Cerebellum (tissue), 4 donors: ENCODE measurements at places on chromosomes 11 and 22.
A peak's percentile ranks its signal among the peaks of the same experiment; 100 is the strongest.

- DNase-seq, result peak; percentile 70
Observed at GRCh38 chr22:46104170-46104880, 46.0 kb upstream of the PPARA start.

DNA sequence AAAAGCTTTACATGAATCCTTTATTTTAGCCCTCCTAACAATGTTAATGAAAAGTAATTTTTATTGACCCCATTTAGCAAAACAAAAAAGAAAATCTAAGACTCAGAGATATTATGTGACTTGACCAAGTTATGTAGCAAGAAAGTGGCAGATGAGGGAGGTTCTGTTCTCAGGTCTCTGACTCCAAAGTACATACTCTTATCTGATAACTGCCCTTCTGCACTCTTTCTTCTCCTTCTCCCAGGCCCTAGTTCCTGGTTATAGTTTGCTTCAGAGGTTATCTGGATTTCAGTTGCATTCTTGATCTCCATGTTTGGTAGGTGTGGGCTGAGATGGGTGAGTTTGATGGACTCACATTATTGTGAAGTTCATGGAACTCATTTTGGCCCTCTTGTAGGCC is 4.5 kb downstream of the OR9Q2 start:
- DNase-seq, result no peak

DNA sequence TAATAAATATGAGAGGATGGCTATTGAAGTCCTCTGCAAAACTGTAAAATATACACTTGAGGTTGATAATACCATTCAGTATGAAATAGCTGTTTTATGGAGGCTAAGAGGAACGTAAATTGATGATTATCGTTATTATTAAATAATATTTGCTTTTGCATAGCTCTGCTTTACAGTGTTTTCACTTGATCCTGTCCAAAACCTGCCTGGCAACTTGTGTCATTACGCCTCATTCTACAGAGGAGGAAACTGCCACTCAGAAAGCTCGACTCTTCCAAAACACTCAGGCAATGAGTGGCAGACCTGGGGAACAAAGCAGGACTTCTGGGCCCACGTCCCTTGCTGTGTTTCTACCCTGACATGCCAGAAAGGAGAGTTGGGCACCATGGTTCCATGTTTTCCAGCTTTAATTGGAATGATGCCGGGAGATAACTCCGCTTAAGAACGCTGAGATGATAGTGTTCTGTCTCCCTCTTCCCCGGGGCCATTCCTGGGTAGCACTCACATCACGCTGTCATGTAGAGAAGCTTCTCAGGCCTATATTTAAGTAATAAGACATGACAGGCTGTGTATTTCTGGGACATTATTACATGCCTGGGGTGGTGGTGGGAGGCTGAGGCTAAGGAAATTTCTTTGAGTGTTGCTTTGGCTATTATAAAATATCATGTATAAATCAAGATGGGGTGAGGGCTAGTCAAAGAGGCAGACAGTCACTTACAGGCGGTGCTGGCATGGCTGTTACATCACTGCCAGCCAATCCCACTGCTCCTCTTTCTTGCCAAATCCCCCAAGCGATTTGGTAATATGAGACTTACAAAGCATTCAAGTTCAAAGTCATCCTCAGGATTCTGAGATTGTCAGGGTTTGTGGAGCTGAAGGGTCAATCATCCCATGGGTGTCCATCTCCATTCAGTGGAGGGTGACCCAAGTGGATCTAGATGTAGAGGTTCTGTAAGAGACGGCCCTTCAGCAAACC is 501.7 kb downstream of the INSC start:
- no peak for DNase-seq

DNA sequence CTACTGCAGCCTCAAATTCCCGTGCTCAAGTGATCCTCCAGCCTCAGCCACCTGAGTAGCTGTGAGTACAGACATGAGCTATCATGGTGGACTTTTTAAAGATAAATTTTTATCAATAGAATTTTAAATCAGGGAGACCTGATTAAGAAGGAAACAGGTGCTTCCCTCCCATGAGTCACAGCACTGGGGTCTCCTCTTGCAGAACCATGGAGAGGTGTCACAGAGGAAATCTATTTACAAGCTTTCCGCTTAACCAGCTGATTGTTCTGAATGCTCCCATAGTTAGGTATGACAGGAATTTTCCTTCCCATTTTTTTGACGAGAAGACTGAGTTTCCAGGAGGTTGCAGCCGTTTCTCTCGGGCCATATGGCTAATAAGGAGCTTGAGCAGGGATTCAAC is 516.1 kb downstream of the MIAT start:
- DNase-seq, result no peak

DNA sequence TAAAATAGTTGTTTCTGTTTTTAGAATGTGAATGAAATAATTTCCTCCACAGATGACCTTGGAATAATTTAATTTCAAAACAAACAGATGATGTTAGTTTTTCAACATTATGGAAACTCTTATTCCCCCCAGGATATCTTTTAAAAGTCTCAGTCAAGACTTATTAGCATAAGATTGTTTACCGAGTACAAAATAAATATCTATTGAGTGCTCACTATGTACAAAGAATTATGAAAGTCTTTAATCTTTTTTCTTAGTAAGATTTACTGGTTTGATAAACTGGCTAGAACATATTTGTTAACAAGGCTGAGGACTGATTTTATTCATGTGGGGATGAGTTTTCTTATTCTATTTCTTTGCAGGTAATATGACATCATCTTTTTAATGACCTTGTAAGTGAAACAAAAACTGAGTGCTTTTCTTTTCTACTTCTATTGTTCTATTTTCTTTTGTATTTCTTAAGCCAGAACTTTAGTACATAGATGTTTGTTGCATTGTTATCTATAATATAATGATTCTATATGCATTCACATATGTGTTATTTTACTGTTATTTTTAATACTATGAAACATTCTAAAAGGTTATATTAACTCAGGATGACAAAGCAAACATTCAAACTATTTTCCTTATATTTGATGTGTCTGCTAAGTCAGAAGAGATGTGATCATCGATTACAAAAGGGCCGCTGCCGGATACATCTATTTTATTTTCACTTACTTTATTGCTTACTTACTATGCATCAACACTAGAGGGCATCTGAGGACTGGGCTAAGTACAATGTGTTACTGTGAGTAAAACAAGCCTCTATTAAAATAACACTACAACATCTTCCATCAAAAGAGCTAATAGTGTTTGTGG is 111.0 kb upstream of the ARHGAP42 start:
- DNase-seq, result peak; percentile 36

- DNase-seq, result no peak
Observed at GRCh38 chr11:73852049-73852448, 24.6 kb downstream of the COA4 start.

GRCh38 chr22:22681221-22681739 is 36.9 kb downstream of the GGTLC2 start:
- DNase-seq, result no peak

- peak; percentile 50 for DNase-seq
Observed at GRCh38 chr11:45412051-45412471, 125.9 kb upstream of the SYT13 start.

DNA sequence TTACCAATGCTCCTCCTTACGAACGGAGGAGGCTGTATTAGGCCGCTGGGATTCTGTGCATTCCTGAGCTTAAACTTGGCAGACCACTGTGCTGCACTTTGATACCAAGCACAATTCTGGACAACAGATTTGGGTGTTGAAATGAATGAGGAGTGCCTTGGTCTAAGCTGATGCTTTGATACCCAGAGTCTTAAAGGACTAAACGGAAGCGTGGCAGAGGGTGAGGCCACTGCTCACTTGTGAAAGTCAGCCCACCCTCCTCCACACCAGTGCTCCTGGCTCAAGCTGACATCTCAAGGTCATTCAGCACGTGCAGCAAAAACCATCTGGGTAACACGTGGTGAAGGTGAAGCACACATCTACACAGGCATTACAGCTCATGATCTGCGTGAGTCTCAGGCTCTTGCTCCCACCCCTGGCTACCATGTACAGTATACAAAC is 85.9 kb downstream of the MICAL3 start:
- DNase-seq, result no peak

DNA sequence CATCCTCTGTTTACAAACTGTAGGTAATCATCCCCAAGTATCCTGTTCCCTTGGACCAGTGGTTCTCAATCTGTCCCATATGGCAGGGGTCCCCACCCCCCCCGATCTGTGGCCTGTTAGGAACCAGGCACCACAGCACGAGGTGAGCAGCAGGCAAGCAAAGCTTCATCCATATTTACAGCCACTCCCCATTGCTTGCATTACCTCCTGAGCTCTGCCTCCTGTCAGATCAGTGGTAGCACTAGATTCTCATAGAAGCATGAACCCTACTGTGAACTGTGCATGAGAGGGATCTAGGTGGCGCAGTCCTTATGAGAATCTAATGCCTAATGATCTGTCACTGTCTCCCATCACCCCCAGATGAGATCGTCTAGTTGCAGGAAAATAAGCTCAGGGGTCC is 33.4 kb upstream of the EIF3M start:
- DNase-seq, result no peak

DNA sequence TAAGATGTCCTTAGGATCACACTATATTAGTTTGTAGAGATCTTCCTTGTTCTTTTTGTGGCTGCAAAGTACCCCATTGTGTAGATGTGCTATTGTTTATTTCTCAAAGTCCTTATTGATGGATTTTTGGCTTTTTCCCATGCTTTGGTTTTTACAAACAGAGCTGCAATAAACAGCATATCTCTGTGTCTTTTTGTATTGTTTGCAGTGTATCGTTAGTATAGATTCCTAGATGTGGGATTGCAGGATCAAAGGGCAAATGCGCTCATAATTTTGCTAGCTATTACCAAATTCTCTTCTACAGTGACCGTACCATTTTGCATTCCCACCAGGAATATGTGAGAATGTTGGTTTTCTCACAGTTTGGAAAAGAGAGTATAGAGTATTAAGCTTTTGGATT is 27.5 kb upstream of the FTH1 start:
- no peak for DNase-seq

DNA sequence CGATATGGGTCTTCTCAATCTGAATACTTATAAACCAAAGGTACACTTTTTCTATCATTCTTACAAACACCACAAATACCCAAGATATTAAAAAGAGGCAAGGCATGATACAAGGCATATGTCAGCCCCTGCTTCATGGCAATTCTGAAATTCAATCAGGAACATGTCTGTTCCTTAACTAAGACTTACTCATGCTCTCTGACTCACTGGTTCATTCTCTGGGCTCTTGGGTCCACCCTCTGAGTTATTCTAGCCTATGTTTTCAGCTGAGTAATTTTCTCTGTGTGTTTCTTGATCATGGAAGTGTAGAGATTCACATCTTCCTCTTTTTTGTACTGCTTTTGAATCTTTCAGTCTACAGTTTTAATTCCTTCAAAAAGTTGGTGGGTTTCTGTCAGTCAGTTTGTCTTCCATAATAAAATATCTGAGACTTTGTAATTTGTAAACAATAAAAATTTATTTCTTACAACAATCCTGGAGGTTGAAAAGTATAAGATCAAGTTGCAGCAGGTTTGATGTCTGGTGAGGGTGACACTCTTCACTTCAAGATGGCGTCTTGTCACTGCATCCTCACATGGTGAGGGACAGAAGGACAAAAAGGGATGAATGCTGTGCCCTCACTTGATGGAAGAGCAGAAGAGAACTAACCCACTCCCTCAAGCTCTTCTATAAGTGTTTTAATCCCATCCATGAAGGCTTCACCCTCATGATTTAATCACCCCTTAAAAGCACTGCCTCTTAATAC is 211.7 kb downstream of the FAM76B start:
- no peak for DNase-seq

GRCh38 chr11:94705891-94706615 is 62.1 kb upstream of the AMOTL1 start:
- DNase-seq, result no peak

DNA sequence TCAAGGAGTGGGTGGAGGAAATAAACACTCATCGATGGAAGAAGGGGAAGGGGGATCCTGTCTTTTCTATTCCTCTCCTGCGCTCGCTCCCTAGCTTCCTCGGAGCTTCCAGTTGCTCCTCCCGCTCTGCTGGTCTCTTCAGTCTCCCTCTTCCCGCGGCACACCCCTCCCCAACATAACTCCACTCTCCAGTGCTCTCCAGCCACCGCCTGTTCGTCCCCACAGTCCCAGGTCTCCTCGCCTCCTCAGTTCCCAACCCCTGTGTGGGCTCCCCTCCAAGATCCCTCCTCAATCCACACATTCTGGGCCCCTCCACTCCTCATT is 438 bp downstream of the ZW10 start:
- DNase-seq, result no peak

- no peak for DNase-seq
Observed at GRCh38 chr22:24982301-24983056, 30.0 kb downstream of the KIAA1671 start.

DNA sequence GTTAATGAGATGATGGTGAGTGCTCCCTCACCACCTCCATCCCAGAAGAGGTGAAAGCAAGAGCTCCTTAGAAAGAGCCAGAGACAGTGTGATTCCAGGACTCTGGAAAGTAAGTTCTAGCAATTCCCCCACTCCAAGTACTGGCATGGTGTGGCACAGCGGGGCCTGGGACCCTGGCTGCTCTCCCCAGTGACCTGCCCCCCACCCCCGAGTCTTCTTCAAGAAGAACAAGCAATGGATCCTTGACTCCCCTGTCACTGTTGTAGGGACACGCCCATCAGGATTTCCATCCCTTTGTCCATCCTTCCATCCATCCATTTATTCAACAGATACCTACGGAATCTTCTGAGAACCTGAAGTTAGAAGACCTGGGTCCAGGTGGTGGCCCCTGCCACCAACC is 44.4 kb downstream of the C11orf96 start:
- no peak for DNase-seq

DNA sequence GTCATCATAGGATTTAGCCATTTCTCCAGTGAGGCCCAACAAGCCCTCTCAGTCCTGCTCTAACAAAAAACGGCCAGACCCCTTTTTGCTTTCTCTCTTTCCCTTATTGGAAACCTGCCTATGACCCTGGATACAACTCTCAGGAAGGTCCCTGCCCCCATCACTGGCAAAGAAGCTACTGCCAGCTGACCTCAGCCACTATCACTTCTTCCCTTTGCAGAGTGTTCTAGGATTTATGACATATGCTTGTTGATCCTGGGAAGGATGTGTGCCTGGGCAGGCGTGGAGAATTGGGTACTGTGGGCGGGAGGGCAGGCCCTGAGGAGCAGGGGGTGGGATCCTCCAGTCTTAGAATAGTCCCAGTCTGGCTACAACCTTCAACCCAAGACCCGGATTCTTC is 7.5 kb downstream of the PGAP2 start:
- DNase-seq, result no peak

GRCh38 chr22:17818180-17818579 is 43.9 kb upstream of the BID start:
- DNase-seq, result no peak

DNA sequence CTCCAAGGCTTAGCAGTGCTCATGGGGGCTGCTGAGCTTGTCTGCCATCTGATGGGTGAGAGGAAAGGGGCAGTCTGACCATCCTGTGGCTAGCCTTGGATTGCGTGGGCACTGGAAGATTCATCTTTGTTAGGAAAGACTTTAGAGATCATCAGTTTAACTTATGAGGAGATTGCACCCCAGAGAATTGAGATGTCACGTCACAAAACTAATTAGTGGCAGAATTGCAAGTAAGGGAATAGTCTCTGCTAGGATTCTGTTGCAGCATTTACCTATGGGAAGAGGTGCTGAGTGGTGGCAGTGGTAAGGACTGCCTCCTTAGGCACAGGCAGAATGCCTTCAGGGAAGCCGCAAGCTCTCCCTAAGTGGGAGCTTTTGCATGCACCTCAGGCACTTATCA is 42.8 kb upstream of the HSPA8 start:
- DNase-seq, result no peak

- DNase-seq, result no peak
Observed at GRCh38 chr11:112968941-112969713, 7.9 kb downstream of the NCAM1 start.

GRCh38 chr22:38865201-38866023 is 6.6 kb downstream of the CBX6 start:
- no peak for DNase-seq
